ENCODE measurements at places on chromosomes 12 and 14.
A peak's percentile ranks its signal among the peaks of the same experiment; 100 is the strongest.

DNA sequence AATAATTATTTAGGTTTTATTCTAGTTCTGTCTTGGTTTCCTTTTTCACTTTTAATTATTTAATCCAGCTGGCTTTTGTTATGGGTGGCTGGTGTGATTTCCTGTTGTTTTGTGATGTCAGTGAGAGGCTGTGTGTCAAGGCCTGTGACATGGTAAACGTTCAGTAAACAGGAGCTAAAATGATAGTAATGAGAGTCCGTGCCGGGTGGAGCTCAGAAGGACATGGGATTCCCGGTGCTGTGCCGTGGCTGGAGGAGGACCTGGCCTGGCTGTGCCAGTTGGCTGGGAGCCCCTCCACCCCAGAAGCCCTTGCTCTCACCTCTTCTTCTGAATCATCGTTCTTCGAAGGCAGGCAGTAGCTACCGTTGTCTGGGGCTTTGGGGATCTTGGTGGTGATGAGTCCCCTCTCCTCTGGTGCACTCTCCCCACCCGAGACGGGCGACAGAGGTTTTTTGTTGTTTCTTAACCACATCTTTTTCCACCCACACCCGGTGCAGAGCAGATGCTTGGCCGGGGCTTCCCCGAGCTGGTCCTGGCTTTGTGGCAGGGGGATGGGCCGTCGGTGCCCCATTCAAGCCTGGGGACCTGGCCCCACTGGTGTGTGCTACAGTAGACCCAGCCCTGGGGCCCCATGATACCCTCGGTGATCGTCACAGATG is 29.1 kb downstream of the SH2B3 start:
- DNase-seq: peak; percentile 44

DNA sequence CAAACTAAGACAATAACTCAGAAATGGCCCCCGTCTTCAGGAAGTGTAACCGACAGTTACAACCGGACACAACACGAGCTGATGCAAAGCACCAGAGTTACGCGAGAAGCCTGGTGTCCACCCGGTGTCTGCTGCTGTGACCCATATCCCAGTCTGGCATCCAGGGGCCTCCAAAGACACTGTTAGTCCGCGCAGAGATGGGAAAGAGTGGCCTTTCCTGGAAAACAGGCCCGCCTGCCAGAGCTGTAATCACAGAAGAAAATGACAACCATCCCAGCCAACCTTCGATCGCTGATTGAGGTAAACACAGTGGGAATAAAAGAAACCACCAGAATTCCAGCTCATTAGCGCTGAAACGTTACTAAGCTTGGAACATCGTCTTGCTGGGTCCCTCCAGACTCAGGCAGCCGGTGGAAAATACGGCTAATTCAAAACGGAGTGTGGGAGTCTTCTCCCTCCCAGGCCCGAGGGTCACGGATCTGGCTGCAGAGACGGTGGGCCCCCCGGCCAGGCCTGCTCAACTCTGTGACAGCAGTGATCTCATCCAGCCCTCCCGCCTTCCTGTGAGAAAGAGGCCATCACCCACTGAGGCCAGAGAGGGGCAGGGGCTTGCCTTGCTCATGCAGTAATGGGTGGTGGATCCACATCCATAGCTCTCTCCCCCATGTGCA is 273.9 kb upstream of the RTL1 start:
- DNase-seq: no peak

DNA sequence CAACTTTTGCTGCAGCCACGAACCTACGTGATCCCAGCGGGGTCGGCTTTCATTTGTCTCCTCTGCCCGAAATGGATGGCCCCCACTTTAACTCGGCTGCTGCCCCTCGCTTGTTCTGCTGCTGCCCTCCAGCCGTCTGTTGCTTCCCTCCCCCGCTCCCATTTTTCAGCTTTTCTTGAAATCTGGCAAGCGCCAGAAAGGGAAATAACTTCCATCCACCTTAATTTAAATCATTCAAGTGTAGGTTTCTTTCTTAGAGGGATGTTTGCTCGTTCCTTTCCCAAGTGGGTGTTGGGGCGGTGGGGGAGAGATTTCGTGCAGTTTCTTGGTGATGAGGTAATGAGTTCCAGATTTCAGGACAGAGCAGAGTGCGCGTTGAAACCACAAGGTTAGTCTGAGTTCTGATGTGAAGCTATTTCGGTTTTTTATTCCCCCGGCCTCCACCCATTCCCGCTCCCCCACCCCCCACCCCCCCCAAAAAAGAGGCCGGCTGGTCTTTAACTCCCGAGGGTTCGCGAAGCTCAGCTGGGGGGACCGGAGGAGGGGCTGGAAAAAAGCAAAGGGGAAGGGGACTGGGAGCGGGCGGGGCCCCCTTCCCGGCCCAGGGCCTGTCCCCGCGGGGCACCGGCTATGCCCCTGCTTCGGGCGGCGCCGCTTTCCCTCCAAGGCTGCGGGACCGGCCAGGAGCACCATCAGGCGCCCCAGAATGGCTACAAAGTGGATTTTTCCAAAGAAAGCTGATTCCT is 2.2 kb upstream of the ZFP36L1 start:
- DNase-seq: peak; percentile 76

DNA sequence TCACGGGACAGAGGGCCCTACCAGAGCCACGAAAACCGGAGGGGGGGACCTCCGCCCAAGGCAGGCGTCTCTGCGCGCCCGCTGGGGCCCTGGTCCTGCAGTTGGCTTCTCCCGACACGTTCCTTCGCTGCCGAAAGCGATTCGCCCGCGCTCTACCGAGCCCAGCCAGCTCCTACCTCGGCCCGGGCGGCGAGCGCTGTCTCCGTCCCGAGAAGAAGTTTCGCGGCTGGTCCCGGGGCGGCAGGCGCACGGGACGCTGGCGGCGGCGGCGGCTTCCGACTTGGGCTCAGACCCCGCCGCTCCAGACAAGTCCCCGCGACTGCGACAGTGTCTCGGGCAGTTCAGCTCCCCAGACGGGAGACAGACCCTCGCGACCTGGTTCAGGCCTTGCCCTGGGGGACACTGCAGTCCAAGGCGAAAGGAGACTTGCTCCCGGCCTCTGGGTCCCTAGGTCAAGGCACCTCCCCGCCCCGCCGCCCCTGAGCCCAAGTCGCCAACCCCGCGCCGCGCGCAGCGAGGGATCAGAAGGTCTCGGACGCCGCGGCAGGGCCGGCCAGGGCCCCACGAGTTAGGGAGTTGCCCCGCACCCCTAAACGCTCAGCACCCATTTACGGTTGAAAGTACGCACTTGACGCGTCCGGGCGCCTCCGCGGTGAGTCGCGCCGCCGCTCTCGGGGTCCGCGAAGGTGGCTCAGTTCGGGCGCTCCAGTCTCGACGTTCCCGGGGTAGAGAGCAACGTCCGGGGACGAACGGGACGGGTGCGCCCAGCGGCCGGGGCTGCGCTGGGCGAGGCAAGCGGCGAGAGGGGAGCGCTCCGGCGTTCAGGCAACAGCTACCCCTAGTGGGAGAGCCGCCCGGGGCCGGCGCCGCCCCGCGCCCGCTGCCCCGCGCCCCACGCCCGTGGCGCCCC is 1.4 kb upstream of the DIO3 start:
- no peak for DNase-seq

DNA sequence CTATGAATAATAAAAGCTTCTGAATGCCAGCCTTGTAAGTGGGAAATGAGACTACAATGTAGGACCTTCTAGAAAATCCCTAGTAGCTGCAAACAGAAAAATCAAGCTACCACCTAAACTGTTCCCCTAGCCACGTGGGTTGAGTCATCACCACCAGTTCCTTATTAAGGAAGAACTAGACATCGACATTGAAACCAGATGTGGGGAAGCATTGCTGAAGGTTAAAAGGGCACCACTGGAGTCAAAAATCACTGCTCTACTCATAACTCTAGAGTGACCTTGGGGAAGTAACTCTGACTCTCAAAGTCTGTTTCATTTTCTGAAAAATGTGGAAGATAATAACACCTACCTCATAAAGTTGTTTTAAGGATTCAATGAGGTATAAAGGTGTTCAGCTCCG is 9.4 kb upstream of the CNIH1 start:
- peak; percentile 96 for DNase-seq

- no peak for DNase-seq
These were observed 347.2 kb downstream of the CCDC91 start for GRCh38 chr12:28537474-28537873.

DNA sequence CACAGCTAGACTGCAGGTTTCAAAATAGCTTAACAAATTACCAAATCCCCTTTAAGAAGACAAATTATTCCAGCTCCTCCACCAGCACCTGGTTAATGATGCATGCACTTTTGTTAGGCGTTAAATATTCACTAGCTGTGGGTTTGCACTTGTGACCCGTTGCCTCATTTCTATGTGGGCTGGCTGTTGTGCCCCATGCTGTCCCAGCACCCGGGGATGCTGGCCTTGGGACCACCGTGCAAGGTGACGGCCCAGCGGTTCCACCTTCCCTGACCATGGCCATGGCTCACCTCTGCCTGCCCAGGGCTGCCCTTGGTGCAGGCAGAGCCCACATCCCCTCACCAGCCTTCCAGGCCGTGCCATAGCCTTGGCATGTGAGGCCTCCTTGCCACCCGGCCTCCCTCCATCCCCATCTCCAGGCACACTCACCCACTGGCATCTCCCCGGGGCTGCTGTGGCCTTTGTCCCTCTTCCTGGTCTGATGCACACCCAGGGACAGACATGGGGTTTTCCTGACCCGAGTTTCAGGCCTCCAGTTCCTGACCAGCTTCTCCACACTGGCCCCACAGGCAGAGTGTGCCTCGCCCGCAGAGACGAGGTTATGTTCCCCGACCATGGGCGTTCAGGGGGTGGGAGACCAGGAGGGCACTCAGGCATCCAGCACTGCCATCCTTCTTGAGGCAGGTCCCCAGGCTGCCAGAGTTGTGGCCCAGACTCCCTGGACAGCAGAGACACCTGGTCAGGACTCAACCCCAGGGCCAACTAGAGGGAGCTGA is 20.3 kb upstream of the C14orf180 start:
- DNase-seq: no peak

DNA sequence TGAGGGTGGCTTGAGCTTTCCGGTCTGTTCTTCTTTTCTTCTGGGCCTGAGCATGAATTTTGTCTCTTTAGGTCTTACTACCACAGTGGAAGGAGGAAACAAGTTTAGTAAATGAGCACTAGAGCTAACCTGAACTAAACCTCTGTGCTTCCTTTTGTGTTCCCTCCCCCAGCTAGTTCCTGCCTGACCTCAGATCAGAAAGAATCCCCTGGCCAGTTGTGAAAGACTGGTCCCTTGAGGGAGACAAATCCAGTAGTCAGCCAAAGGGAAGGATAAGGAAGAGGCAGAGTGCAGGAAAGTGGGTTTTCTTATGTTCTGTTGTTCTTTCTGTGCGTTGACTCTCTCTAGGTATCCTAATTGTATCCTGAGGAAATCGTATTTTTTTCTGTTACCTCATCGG is 17.5 kb downstream of the ZNF664 start:
- DNase-seq: no peak

DNA sequence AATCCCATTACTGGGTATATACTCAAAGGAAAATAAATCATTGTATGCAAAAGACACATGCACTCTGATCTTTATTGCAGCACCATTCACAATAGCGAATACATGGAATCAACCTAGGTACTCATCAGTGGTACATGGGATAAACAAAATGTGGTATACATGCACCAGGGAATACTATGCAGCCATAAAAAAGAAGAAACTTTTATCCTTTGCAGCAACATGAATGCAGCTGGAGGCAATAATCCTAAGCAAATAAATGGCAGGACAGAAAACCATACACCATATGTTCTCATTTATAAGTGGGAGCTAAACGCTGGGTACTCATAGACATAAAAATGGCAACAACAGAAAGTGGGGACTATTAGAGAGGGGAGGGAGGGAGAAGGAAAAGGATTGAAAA is 15.9 kb downstream of the ERGIC2 start:
- no peak for DNase-seq

DNA sequence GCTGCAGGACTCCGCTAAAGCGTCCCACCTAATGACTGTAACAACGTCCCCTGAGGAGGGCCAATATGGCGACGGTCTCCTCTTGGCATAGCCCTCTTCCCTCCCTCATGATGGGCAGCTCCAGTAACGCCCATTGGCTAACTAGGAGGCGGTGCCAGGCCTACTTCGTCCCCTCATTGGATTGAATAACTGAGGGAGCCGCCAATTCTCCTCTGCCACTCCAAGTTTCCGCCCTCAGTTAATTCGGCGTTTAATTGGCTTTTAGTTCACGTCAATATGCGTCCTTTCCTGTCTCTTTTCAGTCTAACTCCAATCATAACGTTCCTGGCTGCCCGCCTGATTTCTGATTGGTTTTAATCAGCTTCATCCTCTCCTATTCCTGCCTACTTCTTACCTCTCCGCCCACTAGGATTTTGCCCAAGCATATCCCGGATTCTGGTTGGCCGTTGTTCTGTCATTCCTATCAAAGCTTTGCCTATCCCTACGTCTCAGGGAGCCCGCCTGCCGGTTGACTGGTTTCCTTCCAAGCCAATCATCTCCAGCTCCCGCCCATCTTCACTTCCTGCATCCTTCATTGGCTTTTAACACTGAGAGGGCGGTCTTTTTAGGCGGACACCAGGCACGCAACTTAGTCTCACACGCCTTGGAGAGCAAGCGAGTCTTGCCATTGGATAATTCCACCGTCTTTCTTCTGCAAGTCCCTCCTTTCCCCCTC is 430 bp upstream of the SP1 start:
- peak; percentile 100 for DNase-seq

- DNase-seq: no peak
These were observed 80.9 kb downstream of the DAD1 start for GRCh38 chr14:22508150-22508457.

GRCh38 chr12:109462868-109463692 is 14.0 kb downstream of the KCTD10 start:
- DNase-seq: no peak

DNA sequence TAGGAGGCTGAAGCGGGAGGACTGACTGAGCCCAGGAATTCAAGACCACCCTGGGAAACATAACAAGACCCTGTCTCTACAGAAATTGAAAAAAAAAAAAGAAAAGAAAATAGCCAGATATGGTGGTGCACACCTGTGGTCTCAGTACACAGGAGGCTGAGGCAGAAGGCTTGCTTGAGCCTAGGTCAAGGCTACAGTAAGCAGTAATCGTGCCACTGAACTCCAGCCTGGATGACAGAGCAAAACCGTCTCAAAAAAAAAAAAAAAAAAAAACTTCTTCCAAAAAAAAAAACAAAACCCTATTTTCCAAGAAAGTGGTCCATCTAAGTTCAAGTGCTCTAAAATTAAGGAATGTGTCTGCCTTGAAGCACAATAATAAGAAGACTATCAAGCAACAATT is 19.8 kb downstream of the SNX6 start:
- no peak for DNase-seq

DNA sequence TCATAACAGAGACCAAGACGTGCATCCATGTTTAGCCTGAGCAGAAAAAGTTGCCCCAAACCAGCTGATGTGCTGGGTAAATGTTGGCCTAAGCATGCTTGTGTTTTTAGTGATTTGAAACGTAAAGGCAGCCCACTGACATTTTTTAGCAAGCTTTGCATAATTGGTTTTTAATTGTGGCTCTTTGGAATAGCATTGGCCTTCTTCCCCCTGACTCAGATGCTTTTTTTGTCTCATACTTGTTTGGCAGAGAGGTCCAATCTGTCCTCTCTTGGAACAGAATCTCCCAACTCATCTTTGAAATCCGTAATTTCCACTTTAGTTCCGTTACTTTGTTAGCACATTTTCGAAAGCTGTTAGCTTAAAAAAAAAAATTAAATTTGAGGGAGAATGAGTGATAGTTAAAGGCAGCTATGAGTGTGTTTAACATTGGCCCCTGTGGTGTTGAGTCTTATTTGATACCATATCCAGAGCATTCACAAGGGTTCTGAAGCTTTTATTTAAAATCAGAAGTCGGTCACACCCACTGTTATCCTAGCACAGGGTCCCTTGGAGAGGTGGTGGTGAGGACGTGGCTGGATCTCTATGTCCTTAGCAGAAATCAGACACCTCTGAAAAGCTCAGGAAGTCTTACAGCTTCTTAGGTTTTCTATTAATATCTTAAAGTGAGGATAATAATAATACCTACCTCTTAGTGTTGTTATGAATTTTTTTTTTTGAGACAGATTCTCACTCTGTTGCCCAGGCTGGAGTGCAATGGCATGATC is 15.6 kb downstream of the JDP2 start:
- no peak for DNase-seq

Measured in inflammatory macrophage treated with lipopolysaccharide for 1 hour (primary cell).